ENCODE measurements at places on chromosomes 5 and 9.

DNA sequence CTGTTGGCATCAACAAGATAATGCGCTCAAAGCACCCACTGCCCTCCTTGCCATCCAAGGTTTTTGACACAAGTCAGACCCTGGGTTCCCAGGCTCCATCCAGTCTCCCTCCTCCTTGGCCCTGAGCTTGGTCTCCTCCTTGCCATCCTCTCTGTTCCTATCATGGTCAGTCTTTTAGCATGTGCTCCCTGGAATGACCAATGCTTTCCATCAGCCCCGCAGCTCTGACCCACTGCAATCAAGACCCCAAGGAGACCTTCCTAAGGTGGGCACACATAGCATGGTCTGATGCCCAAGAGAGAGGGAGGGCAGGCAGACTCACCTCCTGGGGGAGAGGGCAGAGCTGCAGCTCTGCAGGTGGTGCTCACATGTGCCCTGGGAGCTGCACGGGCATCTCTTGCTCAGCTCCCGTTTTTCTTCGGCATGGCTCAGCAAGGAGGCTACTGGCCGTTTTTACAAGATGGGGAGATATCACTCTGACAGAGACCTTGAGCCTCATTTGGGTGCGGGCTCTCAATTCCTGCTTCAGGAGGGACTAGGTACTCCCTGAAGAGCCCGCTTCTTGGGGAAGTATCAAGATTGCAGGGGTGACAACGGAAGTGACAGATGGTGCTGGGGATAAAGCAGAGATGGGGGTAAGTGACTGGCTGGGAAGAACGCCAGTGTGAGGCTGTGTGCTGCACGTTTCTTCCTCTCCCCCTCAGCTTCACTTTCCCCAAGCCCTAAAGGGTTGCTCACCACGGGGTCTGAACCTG lies 3.3 kb downstream of the SEPTIN8 start:
- DNase-seq, result no peak

GRCh38 chr9:87223392-87224246 lies 274.0 kb upstream of the DAPK1 start:
- peak; percentile 34 for DNase-seq

DNA sequence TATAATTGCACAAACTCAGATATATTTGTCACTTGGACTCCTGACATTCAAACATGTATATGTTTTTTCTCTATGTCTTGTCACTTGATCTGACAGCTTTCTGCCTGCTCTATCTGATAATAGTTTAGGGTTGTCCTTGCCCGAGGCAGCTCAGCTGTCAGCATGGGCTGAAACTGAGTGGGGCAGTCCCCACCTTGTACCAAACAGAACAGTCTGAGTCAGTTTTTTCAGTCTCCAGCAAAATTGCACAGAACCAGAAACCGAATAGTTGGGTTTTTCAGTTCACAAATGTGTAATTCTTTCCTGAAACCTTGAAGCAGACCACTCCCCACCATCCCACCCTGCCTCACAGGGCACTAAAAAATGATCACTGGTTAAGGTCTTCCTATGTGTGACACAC lies 9.5 kb upstream of the HAND1 start:
- no peak for DNase-seq

DNA sequence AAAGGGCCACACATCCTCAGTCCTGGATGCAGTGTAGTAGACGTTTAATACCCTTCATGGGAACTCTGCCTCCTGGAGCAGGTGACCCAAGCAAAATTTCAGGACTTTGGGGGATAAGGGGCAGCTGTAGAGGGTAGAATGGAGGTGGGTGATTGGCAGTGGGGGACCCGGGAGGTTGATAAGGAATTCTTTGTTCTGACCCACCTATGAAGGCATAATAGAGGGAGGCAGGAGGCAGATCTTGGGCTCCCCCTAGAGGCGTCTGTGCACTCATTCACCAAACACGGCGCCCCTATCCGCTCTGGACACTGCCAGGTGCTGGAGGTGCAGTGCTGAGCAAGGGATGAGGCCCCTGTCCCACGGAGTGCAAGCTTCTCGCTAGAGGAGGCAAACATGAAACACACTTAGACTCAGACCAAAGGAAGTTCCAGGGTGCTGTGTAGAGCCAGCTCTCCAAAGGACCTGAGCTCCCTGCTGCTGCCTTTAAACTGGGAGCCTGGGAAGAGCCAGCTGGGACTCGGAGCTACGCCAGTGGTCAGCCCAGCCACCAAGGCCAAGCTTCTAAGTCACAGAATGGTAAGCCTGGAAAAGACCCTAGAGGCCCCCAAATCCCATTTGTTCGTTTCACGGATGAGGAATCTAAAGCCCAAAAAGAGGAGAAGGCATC lies 7.7 kb downstream of the IL17B start:
- peak; percentile 62 for DNase-seq

- no peak for DNase-seq
Observed at GRCh38 chr5:165999693-166000320, 2291.6 kb upstream of the WWC1 start.

- no peak for DNase-seq
Observed at GRCh38 chr9:133526721-133527321, 2.1 kb upstream of the MYMK start.

GRCh38 chr5:672329-673160 lies 20.6 kb downstream of the TPPP start:
- peak; percentile 64 for DNase-seq

- DNase-seq, result no peak
Observed at GRCh38 chr9:78893774-78894401, 597.0 kb downstream of the PSAT1 start.

- DNase-seq, result no peak
Observed at GRCh38 chr9:95822015-95822414, 53.5 kb upstream of the ERCC6L2 start.

DNA sequence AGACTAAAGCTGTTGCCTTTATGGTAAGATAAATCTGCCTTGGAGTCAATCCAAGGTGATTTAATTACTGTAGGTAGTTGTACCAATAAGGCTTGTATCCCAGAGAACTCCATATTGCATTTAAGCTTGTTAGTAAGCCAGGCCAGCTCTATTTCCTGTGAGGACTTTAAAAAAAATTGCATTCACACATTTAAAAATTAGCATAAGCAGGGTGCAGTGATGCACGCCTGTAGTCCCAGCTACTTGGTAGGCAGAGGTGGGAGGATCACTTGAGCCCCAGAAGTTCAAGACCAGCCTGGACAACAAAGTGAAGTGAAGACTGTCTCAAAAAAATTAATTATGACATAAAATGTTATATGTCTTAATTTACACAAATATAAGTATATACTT lies 28.7 kb upstream of the ABL1 start:
- no peak for DNase-seq

DNA sequence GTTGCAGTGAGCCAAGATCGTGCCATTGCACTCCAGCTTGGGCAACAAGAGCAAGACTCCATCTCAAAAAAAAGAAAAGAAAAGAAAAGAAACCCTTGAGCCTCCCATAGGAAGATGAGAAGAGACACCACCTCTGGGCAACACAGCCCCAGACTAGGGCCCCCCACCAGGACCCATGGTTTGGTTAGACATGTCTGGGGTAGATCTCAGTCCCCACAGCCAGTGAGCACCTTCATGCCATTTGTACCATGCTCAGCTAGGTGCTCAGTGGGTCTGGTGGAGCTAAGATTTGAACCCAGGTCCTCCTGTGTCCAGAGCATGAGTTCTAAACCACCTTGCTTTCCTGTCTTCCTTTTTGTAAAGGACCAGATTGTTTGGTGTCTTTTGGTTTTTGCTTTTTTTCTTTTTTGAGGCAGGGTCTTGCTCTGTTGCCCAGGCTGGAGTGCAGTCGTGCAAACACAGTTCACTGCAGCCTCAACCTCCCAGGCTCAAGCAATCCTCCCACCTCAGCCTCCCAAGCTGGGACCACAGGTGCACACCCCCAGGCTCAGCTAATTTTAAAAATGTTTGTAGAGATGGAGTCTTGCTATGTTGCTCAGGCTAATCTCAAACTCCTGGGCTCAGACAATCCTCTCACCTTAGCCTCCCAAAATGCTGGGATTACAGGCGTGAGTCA lies 11.7 kb downstream of the OLFML2A start:
- DNase-seq, result no peak

DNA sequence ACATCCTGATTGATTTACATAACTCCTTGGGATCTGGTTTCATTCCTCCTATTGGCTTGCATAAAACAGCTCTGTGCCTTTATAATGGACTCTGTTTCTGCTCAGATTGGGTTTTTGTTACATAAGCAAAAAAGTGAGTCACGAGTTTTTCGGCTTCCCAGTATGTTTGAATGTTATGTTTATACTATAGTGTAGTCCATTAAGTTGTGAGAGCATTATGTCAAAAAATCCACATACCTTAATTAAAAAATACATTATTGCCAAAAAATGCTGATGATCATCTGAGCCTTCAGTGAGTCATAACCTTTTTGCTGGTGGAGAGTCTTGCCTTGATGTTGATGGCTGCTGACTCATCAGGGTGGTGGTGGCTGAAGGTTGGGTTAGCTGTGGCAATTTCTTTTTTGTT lies 144.6 kb downstream of the CCDC171 start:
- DNase-seq, result peak; percentile 87

DNA sequence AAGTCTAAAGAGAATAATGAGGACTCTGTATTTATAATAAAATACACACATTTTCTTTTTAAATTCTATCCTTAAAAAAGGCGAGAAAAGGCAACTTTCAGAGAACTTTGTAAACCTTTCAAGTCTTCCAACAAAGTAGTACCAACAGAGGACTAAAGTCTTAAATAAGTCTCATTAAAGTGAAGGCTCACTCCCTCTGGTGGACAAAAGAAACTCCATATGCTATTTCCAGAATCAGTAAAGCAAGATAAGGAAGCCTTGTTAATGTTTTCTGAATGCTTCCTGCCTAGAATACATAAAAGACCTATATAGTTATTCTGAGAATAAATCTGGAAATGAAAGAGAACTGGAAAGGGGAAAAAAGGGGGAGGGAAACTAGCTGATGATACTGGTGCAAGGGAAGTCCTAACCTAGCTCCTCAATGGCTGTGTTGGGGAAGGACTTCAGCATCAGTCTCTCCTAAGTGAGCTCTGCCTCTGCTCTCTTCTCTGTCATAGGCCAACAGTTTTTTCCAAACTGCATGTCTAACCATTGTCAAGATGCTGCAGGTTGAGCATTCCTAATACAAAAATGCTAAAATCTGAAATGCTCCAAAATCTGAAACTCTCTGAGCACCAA lies 7.2 kb downstream of the HMGCS1 start:
- peak; percentile 70 for DNase-seq
